Fibroblast of lung (primary cell): ENCODE measurements at places on chromosomes 3 and 15. TPM values are rescaled to one million over a fixed set of nuclear protein-coding genes. Genes with fewer than 3 reads are reported as not detected.

DNA sequence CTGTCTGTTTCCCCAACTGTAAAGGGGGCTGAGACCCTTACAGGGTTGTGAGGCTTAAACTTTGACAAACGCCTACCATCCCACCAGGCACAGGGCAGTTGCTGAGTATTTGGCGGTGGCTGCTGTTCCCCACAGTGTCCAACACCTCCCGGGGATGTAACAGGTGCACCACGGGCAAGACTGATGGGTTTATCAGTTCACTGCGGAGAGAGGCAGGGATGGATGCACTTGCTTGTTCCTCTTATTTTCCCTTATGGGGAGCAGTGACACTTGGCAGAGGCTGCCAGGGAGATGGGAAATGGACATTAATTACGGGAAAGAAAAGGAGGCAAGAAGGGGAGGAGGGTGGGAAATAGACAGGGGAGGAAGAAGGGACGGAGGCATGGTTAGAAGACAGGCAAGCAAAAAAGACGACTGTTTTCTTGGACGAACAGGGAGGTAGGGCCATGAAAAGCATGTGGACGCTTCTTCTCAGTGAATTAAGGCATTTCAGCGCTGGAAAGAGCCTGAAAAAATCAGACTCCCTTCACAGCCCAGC is 16.6 kb upstream of the ADIPOQ start:
- no peak for DNase-seq

GRCh38 chr3:102178817-102179216 is 256.0 kb upstream of the ZPLD1 start:
- no peak for DNase-seq

DNA sequence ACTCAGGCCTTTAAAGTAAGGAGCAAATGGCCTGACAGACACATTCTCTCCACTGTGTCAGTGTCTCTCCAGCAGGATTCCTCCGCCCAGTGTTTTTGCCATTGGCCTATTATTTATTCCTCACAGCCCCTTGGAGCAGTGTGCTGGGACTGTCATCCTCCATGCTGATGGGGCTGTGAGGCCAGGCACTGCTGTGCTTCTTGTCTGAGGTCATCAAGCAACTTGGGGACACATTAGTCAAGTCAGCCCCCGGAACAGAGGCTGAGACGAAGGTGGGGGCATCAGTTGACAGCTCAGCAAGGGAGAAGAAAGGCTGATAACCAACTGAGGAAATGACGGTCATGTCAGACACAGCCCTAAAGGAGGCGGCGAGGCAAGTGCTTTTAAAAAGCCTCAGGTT is 67.4 kb downstream of the XXYLT1 start:
- no peak for DNase-seq

PRR20G gene
- not detected in 2 replicates for polyA plus RNA-seq
